NCI-H1417 treated with DMSO at 0.1 percent for 48 hours (cell line): ENCODE measurements at places on chromosomes 4 and X.

- no peak for DNase-seq
These were observed 68.3 kb downstream of the MANBA start for GRCh38 chr4:102692474-102692873.

DNA sequence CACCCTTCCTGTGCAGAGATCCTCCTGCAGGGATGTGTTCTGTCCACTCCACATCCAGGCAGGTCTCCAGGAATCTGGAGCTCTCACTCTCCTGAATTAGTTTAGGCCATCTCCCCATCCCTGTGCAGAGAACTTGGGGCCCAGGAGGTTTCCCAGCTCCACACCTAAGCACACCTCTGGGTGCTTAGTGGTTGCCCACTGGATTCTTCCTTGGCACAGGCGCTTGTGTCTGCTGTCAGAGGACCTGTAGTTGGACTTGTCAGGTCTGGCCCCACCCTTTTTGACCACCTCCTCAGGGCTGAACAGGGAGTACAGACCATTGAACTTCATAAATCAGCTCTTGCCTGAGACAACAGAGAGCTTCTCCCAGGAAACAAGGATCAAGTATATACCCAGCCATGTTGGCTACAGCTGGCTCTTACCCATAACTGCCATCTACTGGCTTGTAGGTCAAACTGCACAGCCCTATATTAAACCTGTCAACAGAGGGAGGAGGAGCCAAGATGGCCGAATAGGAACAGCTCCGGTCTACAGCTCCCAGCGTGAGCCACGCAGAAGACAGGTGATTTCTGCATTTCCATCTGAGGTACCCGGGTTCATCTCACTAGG is 275.5 kb downstream of the PPARGC1A start:
- no peak for DNase-seq

GRCh38 chrX:130144509-130144908 is 21.1 kb downstream of the AIFM1 start:
- DNase-seq = no peak

DNA sequence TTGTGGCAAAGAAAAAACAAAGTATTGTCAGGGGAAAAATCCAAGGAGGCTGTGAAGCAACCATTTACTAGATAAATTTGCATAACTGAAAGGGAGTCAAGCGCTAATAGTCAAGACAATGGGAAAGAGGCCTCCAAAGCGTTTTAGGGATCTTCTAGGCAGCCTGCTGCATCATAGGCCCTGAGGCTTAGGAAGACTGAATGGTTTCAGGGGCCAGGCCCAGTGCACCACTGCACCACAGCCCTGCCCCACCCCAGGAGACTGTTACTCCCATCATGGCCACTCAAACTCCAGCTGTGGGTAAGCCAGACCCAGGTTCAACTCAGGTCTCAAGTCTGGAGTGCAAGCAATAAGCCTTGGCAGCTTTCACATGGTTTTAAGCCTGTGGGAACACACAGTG is 362.9 kb downstream of the SH3BGRL start:
- DNase-seq = no peak

DNA sequence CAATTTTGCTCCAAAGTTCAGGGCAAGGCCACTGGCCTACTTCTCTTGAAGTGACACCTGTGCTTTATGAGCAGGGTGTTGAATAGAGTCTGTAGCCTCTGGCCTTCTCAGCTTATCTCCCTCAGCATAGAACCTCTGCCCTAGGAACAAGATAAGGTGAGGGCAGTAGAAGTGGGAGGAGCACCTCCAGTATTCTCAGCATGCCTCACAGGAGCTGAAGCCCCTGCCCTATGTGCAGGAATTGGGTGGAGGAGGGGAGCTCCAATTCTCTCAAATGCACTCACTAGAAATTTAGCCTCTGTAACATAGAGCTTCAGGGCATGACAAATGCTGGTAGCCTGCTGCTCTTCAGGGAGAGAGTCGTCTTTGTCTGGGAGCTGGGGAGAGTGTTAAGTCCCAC is 479.3 kb downstream of the IL1RAPL1 start:
- DNase-seq = no peak

GRCh38 chr4:169054879-169055278 is 44.8 kb upstream of the CBR4 start:
- DNase-seq = no peak

GRCh38 chrX:134782796-134783195 is 124.5 kb upstream of the PLAC1 start:
- DNase-seq = no peak

DNA sequence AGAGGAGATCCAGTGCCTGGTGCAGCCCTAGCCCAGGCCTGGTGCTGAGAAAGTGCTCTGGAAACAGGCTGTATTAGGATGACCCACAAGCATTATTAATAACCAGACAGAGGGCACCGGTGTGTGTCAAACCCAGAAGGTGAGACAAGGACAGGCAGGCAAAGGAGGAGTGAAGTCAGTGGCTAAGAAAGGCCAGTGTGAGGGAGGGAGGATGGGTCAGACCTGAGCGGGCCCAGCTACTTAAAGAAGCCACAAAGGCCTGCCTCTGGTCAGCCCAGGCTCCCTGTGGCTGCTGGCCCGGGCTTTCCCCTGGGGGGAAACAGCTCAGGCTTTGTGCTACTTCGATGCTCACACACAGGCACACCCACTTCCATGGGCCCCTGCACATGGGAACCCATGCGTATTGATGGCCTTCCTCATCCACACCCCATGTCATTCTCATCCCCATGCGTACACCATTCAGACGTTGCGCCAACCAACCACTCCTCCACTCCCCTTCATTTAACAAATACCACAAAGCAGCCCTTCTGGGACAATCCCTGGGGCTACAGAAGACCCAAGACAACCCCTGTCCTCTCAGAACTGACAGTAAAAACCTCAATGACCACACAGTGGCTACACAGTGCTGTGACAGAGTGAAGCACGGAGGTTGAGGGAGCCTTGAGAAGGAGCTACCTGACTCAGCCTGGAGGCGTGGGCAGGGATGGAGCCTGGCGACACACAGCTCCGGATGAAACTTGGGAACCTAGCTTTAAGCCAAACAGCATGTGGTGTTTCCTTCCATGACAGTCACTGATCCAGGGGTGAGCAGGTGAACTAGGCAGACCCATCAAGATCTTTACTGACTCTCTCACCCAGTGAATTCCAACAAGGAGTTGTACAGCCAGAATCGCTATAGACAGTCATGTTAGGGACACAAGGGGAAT is 24.9 kb upstream of the MTM1 start:
- no peak for DNase-seq

DNA sequence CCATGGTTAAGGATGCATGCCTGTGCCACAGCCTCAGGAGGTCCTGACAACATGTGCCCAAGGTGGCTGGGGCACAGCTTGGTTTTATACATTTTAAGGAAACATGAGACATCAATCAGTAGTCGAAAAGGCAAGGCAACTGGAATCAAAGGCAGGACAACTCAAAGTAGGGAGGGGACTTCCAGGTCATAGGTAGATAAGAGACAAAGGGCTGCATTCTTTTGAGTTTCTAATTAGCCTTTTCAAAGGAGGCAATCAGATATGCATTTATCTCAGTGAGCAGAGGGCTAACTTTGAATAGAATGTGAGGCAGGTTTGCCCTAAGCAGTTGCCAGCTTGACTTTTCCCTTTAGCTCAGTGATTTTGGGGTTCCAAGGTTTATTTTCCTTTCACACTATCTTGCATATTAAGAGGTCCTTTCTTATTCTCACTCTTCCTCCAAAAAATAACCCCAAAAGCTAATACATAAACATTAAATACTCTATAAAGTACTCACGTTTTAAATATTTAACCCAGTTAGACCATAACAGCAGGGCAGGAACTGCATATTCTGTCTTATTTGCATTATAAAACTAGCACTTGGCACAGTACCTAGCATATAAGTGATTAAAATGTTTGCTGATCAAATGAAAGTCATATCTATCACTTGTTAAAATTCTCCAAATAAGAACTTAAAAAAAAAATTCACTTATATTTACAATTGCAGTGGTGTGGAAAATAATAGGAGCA is 36.3 kb upstream of the UGT8 start:
- DNase-seq = no peak

DNA sequence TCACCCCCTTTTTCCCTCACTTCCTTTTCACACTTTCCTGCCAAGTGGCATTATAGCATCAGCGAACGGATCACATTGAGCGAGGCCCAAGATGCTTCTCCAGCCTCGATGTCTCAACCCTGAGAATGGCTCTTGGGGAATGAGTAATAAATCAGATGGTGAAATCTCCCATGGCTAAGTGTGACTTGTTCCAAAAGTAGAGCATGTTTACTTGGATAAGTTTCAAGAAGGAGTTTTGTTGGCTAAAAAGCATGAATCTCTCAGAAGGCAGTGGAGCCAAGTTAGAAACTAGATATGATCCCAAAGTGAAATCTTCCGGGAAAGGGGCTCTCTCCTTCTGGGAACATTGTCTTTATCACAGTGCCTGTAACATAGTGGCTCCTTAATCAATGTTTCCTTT is 316.3 kb downstream of the CAMK2D start:
- no peak for DNase-seq
